ENCODE measurements at places on chromosomes 13 and 19. TPM values are rescaled to one million over a fixed set of nuclear protein-coding genes. Genes with fewer than 3 reads are reported as not detected.

GRCh38 chr19:55085923-55086715 lies 10.4 kb downstream of the EPS8L1 start:
- no peak for DNase-seq

Gene LGALS4
- total RNA-seq = not detected

- DNase-seq = no peak
These were observed 489.7 kb downstream of the RFC3 start for GRCh38 chr13:34307607-34308006.

DNA sequence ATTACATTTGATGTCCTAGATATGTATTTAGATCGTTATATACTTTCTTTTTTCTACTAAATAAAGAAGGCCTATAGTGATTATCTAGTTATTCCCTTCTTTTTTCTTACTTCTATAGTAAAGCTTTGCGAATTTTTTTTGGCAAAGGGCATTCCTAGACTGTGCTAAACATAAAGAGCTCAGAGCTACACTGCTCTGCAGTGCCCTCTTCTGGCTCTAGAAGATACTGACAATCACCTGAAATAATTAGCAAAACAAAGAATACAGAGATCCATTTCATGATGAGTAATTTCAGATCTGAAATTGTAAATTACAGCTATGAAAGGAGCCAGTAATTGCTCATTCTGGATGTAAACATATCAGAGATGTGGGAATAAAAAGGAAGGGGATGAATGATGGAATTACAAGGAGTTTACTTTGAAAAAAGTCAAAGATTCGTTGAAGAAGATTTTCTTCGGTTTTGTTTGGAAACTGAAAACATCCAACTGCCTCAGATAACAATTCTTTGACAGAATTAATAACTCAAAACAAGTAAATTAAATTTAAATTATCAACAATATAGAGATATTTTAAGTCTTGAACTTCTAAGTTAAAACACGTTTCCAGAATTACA lies 288.5 kb downstream of the NALCN start:
- peak; percentile 48 for DNase-seq

GRCh38 chr13:30224732-30225131 lies 82.6 kb downstream of the KATNAL1 start:
- DNase-seq = peak; percentile 72

DNA sequence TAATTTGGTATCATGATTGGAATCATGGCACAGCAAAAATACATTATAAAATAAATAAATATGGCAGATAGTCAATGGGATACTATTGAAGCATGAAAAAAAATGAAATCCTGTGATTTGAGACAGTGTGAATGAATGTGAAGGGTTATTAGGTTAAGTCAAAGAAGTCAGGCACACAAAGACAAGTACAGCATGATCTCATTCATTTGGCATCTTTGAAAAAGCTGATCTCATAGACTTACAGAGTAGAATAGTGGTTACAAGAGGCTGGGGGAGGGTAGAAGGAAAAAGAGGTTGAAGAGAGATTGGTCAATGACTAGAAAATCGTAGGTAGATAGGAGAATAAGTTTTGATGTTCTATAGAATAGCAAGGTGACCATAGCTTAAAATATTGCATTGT lies 295.1 kb upstream of the SLITRK5 start:
- DNase-seq = peak; percentile 7

Gene CELF5
- total RNA-seq = not detected

Gene TBXA2R
- 0.59 TPM for total RNA-seq

Gene LMTK3
- total RNA-seq = not detected

DNA sequence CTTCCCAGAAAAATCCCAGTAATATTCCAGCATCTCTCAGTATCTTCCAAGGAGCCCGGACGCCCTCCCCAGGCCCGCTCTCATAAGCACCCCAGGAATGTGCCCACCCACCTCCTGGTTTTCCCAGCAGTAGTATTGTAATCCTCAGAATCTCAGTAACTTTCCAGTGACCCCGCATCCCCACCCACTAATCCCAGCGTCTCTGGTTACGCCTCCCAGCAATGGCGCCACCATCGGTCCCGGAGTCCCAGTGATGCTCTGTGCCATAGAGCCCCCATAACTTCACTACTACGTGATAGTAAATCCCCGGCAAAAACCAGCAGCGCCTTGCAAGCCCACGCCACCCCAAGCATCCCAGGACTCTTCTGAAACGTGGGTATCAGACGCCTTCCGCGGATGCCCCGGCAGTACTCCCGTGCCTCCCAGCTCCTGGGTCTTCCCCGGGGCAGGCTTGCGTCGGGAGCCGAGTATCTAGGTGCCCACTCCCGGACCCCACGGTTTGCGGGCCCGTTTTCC lies 928 bp upstream of the PNPLA6 start:
- DNase-seq = peak; percentile 89

GRCh38 chr19:35223084-35223790 lies 5.3 kb downstream of the FAM187B start:
- DNase-seq = no peak

GRCh38 chr19:15126131-15126910 lies 19.1 kb downstream of the SYDE1 start:
- peak; percentile 50 for DNase-seq

DNA sequence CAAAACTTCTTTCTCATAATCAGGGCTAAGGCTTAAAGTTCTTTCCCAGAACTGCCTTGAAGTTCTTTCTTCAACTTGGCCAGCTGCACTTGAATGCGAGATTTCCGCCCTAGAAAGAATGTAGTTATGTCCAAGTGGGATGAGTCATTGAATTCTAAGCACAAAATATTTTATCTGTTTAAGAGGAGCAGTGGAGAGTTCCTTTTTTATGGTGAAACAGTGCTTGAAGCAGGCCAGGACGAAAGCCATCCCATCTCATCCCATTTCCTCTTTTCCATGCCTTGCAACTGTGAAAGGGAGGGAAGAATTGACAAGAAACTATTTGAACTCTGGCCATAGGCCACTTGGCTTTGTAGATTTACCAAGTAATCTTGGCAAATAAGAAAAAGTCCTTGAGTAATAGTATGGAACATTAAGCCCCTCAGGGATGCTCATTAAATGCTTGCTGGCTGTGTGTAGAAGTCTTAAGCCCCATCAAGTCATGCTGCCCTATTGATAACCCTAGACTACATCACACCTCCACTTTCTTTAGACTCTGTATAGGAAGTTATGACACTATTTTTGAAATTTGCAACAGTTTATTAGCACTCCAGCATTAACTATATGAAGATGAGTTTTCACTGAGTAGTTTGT lies 174.5 kb downstream of the KCTD12 start:
- DNase-seq = peak; percentile 49

Gene RNF113B
- not detected for total RNA-seq

GRCh38 chr13:68125087-68125480 lies 894.9 kb upstream of the PCDH9 start:
- DNase-seq = no peak

DNA sequence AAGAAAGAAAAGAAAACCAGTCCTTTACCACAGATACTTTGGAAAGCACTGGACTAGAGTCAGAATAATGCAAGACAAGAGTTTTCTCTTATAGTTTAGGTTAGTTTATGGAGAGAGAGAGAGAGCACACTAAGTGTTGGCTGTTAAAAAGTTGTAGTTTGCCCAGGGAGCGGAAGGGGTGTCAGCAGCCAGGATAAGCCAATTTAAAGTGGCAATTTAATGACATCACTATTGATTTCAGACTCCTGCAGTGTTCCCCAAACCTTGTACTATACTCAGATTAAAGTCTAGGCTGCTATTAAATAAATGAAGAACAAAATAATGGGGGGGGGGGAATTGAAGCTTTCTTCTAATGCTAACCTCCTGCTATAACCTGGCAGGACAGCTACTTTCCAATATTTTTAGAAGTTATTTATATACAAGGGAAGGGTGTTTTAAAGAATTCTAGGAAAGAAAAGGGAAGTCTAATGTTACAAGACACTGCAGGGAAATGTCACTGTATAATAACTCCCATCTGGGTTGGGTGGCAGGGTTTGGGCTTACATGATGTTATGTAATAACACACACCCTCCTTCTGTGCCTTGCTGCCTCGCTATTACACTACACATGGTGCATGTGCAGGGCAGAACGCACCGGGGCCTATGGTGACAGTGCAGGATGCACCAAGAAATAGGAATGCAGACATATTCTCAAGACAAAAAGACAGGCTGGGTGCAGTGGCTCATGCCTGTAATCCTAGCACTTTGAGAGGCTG lies 19.9 kb downstream of the TPT1 start:
- no peak for DNase-seq

DNA sequence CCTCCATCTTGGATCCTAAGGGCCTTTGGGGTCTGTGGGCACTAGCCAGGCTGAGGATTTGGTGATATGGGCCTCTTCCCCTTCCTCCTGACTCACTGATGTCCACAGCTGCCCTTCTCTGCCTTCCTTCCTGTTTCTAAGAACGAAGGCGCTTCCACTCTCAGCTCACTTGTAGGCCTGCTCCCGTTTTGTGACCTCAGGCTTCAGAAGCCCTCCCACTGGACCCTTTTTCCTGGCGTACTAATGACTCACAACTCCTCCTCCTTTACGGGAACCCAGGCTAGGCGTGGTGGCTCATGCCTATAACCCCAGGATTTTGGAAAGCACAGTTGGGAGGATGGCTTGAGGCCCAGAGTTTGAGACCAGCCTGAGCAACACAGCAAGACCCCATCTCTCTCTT lies 55.6 kb downstream of the TMED1 start:
- peak; percentile 27 for DNase-seq

DNA sequence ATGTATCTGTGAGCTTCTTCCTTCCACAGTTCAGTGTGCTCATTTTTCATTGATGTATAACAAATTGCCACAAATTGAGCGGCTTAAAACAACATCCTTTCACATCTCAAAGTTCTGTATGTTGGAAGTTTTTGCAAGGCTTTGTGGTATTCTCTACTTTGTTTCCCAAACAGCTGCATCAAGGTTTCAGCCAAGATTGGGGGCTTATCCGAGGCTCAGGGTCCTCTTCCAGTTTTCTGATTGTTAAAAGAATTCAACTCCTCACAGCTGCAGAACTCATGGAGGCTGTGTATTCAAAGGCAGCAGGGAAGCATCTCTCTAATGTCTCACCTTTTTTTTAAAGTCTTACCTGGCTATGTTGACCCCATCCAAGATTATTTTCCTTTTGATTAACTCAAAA lies 1369.8 kb downstream of the PCDH9 start:
- no peak for DNase-seq

Gene ADGRE2
- not detected for total RNA-seq

Gene SBK2
- not detected for total RNA-seq

DNA sequence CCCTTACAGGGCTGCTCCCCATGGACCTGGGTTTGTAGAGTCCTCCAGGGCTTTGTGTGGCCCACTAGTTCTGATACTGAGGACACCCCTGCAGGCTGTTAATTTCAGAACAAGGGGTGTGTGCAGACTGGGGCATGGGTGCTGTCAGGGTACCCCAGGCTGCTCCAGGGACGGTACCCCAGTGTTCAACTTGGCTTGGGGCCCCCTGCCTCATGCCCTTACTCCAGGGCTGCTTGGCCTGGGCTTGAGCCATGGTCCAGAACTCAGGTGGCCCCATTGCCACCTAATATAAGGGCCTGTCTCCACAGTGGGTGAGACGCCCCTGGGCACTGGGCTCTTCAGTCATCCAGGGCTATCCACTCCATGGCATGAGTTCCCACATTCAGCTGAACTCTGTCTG lies 1417.6 kb downstream of the UQCRFS1 start:
- DNase-seq = no peak

Data from M059J (cell line).